ENCODE measurements at places on chromosomes 7 and 10.

DNA sequence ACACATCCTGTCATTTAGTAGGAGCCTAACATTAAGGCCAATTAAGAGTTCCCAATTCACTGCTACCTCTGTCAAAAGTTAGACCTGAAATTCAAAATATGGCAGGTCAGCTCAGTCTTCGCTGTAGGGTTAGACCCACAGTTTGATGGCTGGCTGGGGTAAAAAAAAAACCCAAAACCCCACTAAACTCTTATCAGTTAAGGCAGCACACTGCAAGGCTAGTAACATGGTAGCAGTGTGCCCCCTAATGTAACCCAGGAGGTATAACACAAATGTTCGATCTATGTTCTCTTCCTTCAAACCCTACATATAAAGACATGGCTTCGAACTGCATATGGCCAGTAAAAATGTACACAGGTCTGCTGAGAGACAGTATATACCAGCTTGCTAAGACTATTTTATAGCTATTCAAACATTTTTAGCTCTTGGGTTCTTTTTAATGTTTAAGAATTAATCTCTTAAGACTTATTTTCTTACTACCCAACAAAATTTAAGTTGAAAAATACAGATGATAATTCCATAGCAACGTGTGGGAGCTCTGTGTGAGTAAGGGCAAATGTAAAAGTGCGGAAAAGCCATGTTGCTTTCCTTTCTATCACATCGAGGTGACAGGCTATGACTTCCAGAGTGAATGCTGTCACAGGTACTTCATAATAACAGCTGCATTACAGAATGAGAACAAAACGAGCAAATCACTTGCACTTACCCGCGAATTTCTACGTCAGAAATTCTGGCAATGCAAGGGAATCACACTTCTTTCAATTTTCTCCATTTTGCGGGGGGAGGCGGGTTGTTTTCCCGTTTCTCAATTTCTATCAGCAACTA lies 168.4 kb upstream of the IMMP2L start:
- no peak for DNase-seq

GRCh38 chr10:114453576-114453975 lies 49.3 kb upstream of the AFAP1L2 start:
- DNase-seq = no peak

- DNase-seq = no peak
Measured at GRCh38 chr7:24881623-24882022, 98.4 kb downstream of the OSBPL3 start.

DNA sequence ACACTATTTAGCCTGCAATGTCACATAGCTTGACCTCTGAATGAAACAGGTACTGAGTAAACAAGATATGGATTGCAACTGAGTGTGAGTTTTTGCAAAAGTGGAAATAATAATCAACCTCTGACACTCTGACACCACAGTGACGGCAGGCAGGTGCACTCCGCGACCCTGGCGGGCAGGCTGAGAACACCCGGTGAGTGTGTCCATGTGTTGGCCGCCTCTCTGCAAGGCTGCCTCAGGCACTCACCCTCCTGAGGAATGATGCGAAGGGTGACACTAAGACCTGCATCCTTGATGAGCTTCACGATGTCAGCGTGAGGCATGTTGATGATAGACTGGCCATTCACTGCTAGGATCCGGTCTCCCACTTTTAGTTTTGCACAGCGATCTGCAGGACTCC lies 336.2 kb downstream of the PHTF2 start:
- DNase-seq = no peak

DNA sequence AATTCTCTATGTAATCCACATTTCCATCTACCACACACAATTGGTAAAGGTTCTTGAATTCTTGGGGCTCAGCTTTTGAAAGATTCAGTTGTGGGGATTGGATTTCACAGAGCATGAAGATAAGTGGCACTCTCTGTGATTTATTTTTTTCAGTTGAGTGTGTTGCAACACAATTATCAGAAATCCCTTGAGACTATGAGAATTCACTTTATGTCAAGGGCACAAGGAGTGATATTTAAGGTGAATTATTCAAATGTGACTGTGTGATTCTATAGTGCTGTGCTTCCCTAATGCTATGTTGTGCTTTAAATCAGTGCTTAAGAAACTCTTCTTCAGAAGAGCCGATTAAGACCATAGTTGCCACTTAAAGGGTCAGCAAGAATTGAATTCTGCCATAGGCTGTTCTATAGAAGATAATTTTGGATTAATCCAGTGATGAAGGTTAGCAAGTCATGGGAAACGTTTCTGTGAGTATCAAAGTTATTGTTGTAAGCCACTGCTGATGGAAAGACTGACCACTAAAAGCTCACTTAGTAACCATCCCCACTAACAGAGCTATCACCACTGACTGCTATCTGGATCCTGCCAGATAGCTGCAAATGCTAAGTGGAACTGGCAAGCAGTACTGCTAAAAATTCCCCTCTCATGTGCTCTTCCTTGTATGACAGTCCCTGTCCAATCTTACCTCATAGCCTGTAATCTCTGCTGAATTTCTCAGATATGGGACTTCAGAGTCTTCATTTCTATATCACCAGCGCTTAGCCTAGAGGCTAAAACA lies 134.0 kb upstream of the SEMA3D start:
- DNase-seq = no peak

DNA sequence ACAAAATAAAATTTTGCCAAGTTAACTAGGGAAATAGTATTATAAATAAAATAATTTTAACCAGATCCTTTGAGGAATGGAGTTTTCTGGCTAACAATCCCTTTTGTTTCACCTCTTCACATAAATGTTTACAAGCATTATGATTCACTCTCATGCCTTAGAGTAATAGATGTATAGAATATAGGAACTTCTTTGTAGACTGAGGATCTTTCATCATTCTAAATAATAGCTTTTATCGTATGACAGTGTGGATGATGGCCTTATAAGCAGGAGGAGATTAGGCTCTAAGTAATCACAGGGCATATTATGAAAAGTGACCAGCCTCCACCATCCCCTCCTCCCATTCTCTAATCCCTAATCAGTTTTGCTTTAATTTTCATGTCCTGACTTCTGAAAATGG lies 13.5 kb downstream of the ING3 start:
- no peak for DNase-seq

DNA sequence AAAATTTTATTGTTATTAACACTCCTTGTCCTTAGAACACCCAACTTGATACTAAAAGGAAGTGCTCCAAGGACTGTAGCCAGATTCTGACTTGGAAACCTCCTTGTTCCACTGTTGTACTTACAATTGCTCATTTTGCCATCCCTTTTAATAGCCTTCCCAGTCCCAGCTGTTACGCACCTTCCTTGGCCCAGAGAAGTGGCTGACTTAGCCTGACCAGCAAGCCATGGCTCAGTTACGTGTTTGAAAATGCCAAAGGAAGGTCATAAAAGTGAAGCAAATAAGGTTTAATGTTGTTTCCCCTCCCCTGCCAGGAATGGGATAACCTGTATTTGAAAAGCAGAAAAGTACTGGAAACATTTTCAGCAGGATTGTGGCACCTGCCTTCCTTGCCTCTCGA lies 3.7 kb upstream of the ANKRD1 start:
- no peak for DNase-seq
